ENCODE measurements at places on chromosomes 6 and 20.

DNA sequence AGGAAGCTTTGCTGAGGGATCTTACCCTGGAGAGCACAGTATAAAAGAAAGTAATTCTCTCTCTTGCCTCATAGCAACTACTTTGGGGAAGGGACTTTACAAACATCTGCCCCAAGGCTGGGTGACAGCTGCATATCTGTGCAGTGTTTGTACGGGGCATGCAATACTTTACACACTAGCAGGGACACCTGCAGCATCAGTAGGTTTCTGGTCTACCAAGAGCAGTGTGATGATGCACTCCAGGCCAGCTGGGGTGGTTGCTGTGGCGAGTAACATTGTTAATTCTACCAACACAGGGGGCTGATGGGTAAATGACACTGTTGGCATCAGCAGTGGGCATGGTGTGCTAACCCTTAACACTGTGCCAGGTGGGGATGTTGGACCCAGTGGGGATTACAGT lies 48.0 kb downstream of the ADTRP start:
- no peak for DNase-seq

DNA sequence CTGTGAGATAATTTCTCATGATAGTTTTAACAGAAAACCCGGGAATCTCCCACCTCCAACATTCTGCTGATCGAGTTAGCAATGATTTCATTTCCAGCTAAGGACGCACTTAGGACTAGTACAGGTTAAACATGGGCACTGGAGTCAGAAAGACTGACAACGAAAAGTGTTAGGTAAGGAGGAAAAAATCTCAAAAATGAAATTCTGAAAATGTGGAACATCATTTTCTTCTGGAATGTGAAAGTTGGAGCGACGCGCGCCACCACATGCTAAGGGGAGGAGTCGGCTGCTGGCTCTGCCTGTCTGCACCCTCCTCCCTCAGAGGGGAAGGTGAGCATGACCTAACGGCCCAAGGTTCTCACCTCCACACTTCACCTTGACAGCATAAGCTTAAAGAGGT lies 221.6 kb upstream of the KCNG1 start:
- DNase-seq = no peak

GRCh38 chr20:51500311-51500710 lies 42.2 kb downstream of the NFATC2 start:
- no peak for DNase-seq

- DNase-seq = no peak
These were observed 121.5 kb downstream of the NCOA3 start for GRCh38 chr20:47623206-47623605.

- no peak for DNase-seq
These were observed 775.8 kb downstream of the MAFB start for GRCh38 chr20:39913274-39913673.

DNA sequence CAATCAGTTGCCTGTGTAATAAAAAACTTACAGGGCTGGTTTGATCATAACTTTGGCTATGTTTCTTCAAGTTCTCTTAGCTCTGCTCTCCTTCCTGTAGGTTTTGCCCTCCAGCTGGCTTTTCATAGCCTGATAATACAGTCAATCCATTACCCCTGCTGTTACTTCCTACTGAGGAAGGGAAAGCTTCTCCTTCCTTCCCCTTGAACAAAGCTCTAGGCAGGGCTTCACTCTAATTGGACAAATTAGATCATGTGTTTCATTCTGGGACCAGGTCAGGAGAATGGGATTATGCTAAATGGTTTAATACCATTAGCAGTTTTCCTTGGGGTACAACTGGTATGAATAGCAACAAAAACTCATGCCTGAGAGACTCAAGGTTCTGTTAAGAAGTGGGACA lies 106.8 kb upstream of the MCHR2 start:
- no peak for DNase-seq

- peak; percentile 41 for DNase-seq
These were observed 26.9 kb downstream of the CLVS2 start for GRCh38 chr6:123022975-123023374.

- peak; percentile 81 for DNase-seq
These were observed 3.3 kb downstream of the SIM1 start for GRCh38 chr6:100461278-100461916.

GRCh38 chr6:44138717-44139350 lies 11.5 kb downstream of the TMEM63B start:
- DNase-seq = no peak

GRCh38 chr6:141726248-141726647 lies 406.5 kb upstream of the GJE1 start:
- peak; percentile 2 for DNase-seq

GRCh38 chr20:44566811-44567210 lies 15.6 kb upstream of the PKIG start:
- no peak for DNase-seq

- DNase-seq = no peak
These were observed 613.6 kb downstream of the UTRN start for GRCh38 chr6:144898741-144899140.

GRCh38 chr6:146896062-146896813 lies 297.5 kb downstream of the ADGB start:
- DNase-seq = no peak

DNA sequence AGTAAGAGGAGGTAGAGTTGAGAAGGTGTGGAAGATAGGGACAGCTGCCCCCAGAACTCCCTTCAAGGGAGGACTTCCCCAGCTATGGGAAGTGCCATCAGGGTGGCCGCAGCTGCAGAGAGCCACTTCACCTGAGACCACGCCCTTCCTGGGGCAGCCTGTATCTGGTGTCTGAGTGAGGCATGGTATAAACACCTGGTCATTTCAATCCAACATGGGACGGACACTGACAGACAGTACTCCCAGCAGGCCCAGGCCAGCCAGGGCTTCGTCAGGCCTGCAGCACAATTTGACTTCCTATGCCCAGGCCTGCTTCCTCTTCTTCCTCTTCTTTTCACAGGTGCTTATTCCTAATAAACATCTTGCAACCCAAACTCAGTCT lies 4.5 kb downstream of the SOX12 start:
- no peak for DNase-seq

GRCh38 chr6:84441456-84441855 lies 214.0 kb upstream of the CEP162 start:
- DNase-seq = no peak

- peak; percentile 40 for DNase-seq
These were observed 20.6 kb upstream of the REV3L start for GRCh38 chr6:111503660-111504059.

Data from eye (tissue), 1 donor.